ENCODE measurements at places on chromosomes 2 and 18.

- no peak for DNase-seq
Observed at GRCh38 chr18:5894611-5895298, 567 bp downstream of the TMEM200C start.

- DNase-seq = no peak
Observed at GRCh38 chr2:185402474-185402873, 336.1 kb upstream of the FSIP2 start.

DNA sequence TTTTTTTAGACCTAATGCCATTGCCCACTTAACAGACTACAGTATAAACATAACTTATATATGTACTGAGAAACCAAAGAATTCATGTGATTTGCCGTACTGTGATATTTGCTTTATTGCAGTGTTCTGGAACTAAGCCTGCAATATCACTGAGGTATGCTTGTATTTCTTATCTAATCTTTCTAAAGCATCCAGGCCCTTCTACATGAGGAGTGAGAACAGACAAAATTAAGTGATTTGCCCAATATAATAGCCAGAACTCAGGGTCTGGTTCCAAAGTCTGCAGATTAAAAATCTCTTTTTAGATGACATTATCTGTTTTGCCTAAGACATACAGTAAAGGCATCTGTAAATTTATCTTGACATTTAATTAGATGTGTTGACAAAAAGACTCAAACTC lies 41.9 kb downstream of the BMPR2 start:
- no peak for DNase-seq

GRCh38 chr2:234930397-234930796 lies 21.4 kb upstream of the SH3BP4 start:
- DNase-seq = no peak
